ENCODE measurements at places on chromosomes 3 and 15.

DNA sequence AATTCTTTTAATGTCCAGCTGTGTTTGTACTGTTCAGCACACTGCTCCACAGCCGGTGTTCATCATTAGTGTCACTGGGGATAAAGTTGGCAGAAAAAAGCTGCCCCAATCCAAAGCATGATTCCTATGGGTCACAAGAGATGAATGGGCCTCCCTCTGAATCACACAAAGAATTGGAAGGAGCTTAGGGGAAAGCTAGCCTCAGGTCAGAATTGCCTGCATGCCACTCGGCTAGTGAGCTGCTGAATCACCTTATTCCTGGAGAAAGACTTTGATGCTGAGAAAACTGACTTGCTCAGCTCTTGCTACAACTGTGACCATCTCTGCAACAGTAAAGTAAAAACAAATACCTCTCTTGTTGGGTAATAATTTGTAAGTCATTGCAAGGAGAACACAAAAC lies 3.5 kb downstream of the CCK start:
- DNase-seq: no peak

- DNase-seq: no peak
Measured at GRCh38 chr3:177367788-177368187, 170.5 kb upstream of the TBL1XR1 start.

- no peak for DNase-seq
Measured at GRCh38 chr3:161171113-161171512, 50.0 kb upstream of the NMD3 start.

GRCh38 chr15:51281368-51281967 lies 56.9 kb downstream of the CYP19A1 start:
- DNase-seq: peak; percentile 36

- DNase-seq: no peak
Measured at GRCh38 chr3:157588386-157589060, 85.3 kb upstream of the VEPH1 start.

DNA sequence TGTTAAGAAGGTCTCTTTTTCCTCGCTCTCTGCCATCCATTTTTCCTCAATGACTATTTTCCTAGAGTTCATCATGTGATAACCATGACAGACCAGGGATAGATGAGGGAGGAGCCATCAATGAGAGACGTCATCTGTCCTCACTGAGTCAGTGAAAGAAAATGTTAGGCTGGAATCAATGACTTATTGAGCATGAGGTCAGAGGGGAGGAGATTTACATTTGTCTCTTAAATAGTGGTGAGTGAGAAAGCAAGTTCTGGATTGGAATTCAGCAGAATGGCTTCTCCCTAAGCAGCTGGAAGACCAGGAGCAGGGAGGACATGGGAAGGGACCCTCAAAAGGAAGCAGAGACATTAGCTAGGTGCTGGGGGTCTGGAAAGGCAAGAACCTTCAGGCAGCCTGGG lies 28.2 kb upstream of the USP3 start:
- DNase-seq: no peak

- no peak for DNase-seq
Measured at GRCh38 chr15:81882504-81882903, 163.3 kb downstream of the MEX3B start.

DNA sequence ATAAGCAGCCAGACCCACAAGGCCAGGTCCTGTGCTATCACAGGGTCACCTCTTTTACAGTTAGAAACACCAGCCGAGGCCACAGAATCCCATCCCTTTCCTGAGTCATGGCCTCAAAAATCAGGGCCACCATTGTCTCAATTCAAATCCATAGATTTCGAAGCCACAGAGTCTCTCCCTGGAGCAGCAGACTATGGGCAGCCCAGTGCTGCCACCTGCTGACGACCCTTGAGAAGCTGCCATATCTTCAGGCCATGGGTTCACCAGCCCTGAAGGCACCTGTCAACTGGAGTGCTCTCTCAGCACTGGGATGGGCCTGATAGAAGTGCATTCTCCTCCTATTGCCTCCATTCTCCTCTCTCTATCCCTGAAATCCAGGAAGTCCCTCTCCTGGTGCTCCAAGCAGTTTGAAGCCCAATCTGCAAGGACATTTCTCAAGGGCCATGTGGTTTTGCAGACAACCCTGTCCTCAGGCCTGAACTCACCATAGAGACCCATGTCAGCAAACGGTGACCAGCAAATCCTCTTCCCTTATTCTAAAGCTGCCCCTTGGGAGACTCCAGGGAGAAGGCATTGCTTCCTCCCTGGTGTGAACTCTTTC lies 39.6 kb downstream of the TGM4 start:
- DNase-seq: peak; percentile 68

DNA sequence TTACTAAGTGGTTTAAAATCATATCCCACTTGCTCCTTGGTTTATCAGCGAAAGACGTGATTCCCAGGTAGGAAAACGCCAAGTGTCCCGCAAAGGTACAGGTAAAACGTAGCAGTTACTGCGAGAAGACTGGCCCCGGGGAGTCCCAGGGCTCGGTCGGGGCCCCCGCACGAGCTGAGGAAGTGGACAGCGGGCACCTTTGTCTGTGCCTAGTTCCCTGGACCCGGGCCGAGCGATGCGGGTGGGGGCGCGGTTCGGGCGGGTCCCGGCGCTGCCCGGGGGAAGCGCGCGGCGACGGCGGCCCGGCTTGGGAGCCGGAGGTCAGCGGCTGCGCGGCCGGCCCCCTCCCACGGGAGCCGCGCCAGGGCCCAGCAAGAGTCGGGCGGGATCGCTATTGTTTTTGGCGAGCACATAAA lies 864 bp upstream of the NEO1 start:
- no peak for DNase-seq

DNA sequence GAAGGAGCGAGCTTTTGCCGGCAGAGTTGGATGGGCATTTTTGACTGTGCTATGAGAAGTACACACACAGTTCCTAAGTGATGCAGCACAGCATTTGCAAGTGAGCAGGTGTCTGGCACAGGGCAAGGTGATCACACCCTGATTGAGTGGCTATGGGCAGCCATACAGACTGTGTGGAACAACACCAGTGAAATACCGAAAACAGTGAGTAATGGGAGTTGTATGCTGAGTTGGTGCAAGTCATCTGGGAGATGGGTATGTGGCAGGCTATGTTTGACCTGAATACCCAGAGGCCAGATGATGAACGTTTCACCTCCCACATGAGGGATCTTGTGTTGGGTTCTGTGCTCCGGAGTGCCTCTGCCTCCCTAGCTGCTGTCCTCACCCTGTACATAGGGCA lies 53.5 kb upstream of the TIPARP start:
- DNase-seq: no peak

DNA sequence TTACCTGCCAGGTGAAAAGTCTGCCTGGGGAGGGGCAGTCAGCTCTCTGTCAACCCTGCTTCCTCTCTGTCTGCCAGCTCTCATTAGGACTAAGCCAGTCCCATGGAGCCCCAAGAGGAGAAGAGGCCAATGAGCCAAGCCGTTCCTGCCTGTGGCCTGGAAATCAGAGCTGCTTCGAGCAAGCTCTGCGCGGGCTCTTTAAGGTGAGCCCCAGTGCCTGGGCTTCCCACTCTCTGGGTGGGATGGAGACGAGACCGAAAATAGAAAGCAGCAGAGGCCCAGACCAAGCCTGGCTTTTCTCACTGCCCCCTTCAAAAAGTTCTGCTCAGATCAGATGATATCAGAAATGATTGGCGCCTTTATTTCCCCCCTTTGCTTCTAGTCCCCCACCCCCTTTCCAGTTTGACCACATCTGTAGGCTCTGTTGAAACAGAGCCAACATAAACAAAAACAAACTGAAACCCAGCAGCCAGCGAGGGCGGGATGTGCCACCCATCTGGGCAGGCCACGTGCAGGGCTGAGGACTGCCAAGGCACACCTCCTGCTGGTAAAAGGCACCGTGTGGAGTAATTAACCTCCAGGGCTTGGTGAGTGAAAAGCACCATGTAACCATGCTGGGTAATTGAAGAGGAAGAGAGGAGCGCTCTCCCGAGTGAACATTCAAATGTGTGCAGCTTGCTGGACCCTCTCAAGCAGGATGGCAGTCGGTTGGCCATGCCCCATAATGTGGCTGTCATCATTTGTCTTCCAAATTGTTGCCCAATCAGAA lies 471.0 kb upstream of the PROK2 start:
- DNase-seq: peak; percentile 42

DNA sequence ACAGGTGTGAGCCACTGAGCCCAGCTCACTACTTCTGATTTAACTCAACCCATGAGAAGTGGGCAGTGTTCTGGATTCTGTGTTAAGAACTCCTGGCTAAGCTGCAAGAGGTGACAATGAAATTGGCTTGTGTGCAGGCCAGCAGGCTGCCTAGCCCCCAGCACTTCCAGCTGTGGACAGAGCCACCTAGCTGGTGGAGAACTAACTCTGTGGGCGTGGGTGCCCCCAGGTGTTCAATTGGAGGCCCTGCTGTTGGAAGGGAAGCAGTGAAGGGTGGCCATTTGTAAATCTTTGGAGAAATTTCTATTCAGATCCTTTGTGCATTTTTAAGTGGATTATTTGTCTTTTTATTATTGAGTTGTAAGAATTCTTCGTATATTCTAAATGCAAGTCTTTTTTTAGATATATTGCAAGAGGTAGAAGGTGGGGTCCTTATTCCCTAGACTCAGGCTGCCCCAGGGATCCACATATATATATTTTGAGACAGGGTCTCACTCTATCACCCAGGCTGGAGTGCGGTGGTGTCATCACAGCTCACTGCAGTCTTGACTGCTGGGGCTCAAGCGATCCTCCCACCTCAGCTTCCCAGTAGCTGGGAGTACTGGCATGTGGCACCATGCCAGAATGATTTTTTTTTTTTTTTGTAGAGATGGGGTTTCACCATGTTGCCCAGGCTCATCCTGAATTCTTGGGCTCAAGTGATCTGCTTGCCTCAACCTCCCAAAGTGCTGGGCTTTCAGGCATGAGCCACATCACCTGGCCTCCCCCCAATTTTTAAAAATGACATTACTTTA lies 7.2 kb upstream of the SCAMP5 start:
- DNase-seq: peak; percentile 50

DNA sequence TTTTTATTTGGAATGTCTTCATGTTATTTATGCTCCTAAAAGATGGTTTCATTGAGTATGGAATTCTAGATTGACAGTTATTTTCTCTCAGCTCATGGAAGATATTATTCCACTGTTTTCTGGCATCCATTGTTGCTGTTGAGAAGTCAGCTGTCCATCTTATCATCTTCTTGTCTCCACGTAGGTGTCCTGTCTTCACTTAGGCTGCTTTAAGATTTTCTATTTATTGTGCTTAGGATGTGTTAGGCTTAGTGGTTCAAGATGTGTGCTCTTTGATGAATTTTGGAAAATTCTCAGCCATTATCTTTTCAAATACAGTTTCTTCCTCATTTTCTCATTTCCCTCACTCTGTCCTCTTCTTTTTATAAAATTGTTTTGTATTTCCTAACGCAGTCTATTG lies 52.0 kb downstream of the SNRK start:
- DNase-seq: no peak

DNA sequence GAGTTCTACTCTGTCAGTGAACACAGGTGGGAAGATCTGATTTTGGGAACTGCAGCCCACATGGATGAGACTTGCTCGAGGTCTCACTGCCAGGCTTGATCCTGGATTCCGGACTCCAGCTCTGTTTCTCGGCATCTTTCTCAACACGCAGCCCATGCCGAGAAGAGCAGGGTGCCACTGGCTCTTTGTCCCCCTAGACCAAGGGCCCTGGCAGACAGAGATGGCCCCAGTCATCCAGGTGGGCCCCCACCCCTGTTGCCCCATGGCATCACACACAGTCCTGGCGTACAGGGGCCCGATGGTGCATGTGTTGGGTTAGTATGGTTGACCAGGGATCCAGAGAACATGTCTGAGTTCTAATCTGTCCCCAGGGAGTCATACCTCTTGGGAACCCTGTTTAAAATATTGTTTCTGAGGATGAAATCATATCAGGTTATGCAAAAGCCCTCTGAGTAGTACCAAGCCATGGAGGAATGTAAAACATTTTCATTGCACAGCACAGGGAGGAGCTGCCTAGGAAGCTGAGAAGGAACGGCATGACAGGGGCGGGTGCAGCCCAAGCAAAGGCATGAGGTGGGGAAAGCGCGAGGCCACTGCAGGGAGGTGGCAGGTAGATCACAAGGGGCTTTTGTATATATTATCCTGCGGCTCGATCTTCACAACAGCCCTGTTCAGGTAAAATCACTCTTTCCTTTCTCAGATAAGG lies 320.6 kb downstream of the UACA start:
- DNase-seq: no peak

- DNase-seq: no peak
Measured at GRCh38 chr15:47720555-47720954, 3.2 kb downstream of the SEMA6D start.

GRCh38 chr15:67917037-67917436 lies 77.2 kb upstream of the RNU6-1 start:
- DNase-seq: no peak

DNA sequence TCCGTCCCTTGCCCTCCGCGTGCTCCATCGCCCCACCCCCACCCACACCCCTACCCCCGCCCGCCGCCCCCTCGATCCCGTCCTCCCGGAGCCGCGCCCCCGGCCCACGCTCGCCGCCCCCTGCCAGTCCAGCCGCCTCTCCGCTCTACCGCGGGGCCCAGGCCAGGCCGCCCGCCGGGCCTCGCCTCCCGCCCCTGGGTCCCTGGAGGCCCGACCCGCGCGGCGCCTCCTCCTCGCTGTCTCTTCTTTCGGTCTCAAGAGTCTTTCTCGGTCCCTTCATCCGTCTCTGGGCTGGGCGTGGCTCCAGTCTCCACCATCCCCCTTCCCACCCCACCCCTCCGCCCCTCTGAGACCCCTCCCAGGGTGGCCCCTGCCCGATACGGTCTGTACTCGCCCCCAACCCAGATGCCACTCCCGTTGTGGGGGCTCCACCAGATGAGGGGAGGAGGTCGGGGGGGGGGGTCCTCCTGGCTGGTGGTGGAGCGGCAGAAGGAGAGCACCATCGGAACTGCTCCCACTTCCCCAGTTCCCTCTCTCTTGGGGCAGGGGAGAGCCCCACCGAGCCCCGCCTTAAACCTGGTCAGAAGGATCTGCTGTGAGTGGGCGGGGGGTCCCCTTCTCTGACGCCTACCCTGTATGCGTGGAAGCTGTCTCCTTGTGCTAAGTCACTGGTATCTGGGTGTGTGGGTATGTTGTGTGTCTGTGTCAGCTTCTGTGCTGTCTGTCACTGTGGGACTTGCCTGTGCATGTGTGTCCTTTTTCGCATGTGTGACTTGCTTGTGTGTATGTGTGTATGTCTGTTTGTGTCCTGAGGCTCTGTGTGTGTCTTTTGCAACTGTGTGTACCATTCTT lies 1.0 kb downstream of the PRKCD start:
- no peak for DNase-seq

DNA sequence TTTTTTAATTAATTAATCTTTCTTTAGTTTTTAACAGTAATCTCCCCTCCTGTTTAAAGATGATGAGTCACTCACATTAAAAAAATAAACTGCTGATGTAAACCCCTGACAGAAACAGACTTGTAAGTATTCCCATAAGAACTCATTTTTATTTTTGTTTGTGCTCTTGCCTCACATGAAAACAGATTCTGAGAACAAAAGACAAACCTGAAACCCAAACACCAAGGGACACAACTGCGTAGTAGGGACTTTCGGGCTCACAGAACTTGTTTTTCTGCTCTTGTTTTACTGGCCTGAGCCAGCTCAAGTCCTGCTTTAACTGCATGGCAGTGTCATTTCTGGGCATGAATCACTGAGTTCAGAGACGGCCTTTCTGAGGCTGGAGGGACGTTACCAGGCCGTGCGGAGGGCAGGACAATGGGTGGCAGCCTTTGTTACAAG lies 600.8 kb downstream of the FOXP1 start:
- peak; percentile 52 for DNase-seq

GRCh38 chr3:33879540-33879939 lies 81.1 kb downstream of the PDCD6IP start:
- DNase-seq: no peak
